Activated CD8-positive, alpha-beta memory T cell treated with anti-CD3 and anti-CD28 coated beads for 24 hours (primary cell): ENCODE measurements at places on chromosomes 4 and X.

- no peak for DNase-seq
Observed at GRCh38 chrX:98379134-98379533, 1495.4 kb downstream of the RPA4 start.

DNA sequence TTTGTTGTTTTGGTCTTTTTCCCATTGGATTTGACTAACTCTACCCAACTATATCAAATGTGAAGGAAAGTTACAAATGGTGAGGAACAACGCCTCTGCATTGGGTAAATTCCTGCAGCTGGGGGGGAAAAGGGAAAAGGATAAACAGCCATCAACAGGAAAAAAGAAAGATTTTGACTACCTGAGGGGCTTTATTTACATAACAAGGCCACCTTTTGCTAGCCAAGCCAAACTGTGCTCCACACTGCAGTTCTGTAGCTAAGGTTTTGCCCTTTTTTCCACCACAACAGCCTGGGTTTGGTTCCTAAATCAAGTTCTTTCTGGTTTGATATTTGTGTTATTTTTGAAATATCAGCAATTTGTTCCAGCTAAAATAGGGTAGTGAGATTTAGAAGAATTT lies 40.8 kb downstream of the RHOXF2B start:
- DNase-seq: no peak

GRCh38 chr4:123363729-123364128 lies 32.9 kb upstream of the SPRY1 start:
- no peak for DNase-seq

DNA sequence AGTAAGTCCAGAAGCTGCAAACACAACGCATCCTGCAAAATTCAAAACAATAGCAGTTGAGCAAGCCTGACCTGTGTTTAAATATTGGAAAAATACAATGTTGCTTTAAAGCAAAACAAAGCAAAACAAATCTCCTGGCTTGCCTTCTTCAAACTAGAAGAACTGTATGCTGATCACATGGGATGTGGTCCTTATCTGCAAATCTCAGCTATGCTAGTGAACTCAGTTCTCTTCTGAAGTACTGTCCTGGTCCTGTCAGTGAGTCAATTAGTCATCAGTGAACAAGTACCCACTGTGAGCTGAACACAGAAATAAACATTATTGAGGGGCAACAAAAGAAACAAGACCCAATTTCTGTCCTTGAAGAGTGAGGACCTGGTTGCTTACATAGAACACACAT lies 522.5 kb downstream of the SMARCA1 start:
- DNase-seq: no peak
